A549 treated with ZK216348 at 1 μM for 4 hours (cell line): ENCODE measurements at places on chromosomes 3 and 15. TPM values are rescaled to one million over a fixed set of nuclear protein-coding genes. Genes with fewer than 3 reads are reported as not detected.

Gene LEKR1
- 0.29 to 1.0 TPM (median 0.56 TPM) in 5 replicates for total RNA-seq

Gene RPP25
- total RNA-seq, result 20.2 to 29.5 TPM (median 28.6 TPM) in 5 replicates

Gene ANP32A
- total RNA-seq, result 251 to 330 TPM (median 282 TPM) in 5 replicates

Gene BSN
- total RNA-seq, result 0.04 to 0.16 TPM (median 0.16 TPM) in 5 replicates

Gene GPR171
- not detected in 5 replicates for total RNA-seq

Gene PXYLP1
- 9.7 to 16.1 TPM (median 13.1 TPM) in 5 replicates for total RNA-seq

Gene PYGO1
- total RNA-seq, result 4.8 to 9.6 TPM (median 7.9 TPM) in 5 replicates
